ENCODE measurements at places on chromosomes 12 and 14.

DNA sequence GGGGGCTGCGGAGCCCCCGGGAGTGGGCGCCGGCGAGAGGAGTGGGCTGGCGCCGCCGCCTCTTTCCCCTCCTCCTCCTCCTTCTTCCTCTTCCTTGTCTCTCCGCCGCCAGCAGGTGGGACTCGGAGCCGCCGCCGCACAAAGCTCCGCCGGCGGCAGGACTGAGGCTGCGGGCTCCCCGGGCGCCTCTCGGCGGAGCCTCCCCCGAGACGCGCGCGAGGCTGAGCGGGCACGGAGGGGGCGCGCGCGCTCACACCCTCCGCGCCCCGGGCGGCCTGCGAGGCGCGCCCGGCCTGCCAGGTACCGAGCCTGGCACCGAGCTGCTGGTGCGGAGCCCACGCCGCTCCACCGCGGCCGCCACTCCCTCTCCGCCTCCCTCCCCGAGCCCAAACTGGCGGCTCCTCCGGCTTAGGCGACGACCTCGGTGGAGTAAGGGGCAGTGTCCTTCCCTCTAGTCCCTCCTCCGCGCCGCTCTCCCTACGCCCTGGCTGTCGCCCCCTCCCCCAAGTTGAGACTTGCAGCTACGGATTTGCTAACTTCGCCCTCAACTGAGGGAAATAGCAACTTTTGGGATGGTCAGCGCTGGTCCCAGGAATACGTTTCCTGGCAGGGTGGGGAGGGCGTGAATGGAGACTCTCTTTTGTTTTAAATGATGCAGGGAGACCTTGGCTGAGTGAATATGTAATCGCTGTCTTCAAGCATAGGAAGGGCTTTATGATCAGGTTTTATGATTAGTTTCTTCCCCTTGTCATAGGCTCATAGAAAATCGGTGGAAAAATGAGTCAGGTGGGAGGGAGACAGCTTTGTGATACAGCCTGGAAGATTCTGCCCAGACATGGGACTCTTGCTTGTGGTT lies 199.5 kb upstream of the CAND1 start:
- peak; percentile 31 for DNase-seq

DNA sequence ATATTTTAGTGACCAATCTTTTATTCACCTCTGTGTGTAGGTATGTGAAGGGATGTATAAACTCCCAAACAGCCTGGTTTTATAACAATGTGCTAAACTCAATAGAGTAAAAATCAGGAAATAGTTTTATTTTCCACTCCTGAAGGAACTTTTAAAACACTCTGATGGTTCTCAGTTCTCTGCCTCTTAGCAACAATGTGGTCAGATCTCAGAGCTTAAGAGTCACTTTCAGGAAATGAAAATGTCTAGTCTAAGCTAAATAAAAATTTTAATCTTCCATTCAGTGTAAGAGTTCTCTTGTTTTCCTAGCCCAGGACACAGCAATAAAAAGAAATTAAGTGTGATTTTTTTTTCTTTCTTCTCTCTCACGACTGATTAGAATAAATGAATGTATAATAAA lies 718.0 kb downstream of the C12orf50 start:
- no peak for DNase-seq

DNA sequence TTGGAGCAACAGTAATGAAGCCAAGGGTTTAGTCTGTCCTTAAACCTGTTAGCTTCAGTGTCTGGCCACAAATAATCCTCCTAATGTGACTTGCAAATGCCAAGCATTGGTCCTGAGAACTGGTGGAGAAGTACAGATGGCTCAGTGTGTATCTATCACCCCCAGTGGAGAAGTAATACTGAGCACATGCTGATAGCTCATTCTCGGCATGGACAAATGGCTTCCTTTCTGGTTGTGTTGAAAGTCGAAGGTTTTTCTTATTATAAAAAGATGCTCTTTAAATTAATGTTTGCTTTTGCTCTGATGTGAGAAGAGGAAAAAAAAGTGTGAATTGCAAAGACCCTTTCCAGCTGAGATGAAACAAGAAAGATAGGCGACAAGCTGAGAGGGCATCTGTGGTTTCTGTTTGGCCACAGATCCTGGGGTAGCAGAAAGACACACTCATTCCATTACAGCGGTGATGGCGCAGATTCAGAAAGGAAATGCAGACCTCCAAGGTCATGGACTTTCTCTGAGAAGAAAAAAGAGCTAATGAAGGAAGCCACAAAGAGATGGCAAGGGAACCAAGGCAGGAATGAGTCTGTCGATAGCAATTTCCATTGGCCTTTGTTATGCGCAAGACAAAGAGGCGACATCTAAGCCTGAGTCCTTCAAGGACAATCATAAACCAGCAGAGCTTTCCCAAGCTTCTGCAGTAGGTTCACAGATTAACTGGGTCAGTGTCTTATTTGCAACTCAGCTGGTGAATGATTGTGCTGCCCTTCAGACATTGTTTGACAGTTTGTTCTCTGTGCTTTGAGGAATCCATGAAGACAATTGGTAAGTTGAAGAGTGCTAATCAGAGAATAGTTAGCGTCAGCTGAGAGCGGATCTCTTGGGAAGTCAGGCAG lies 155.5 kb upstream of the RGS6 start:
- no peak for DNase-seq

GRCh38 chr12:78146365-78146772 lies 315.7 kb downstream of the NAV3 start:
- no peak for DNase-seq

- no peak for DNase-seq
Observed at GRCh38 chr14:89096946-89097345, 272.5 kb downstream of the TTC8 start.

GRCh38 chr12:126106706-126107105 lies 1041.5 kb downstream of the AACS start:
- no peak for DNase-seq

GRCh38 chr12:117703584-117703983 lies 265.2 kb downstream of the KSR2 start:
- no peak for DNase-seq

- DNase-seq, result no peak
Observed at GRCh38 chr14:97692084-97692483, 894.9 kb downstream of the VRK1 start.

GRCh38 chr12:13602172-13602571 lies 379.2 kb downstream of the GRIN2B start:
- no peak for DNase-seq

- no peak for DNase-seq
Observed at GRCh38 chr12:12719496-12719895, 2.3 kb downstream of the CDKN1B start.

DNA sequence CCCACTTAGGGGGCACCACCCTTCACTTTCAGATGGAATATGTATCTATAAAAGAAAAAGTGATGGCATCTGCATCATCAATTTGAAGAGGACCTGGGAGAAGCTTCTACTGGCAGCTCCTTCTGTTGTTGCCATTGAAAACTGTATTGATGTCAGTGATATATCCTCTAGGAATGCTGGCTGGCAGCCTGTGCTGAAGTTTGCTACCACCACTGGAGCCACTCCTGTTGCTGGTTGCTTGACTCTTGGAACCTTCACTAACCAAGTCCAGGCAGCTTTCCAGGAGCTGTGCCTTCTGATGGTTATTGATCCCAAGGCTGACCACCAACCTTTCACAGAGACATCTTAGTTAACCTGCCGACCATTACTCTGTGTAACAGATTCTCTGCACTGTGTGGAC lies 44.7 kb downstream of the RIMKLB start:
- no peak for DNase-seq

- DNase-seq, result peak; percentile 11
Observed at GRCh38 chr14:52272375-52272774, 4.9 kb downstream of the PTGDR start.

- DNase-seq, result no peak
Observed at GRCh38 chr12:66176105-66176900, 6.5 kb upstream of the TMBIM4 start.

GRCh38 chr12:49091056-49091835 lies 3.4 kb downstream of the DHH start:
- no peak for DNase-seq

- no peak for DNase-seq
Observed at GRCh38 chr12:25404955-25405354, 148.1 kb downstream of the LMNTD1 start.

- DNase-seq, result no peak
Observed at GRCh38 chr14:76918256-76918781, 92.1 kb downstream of the LRRC74A start.

GRCh38 chr12:126454581-126454980 lies 1389.3 kb downstream of the AACS start:
- no peak for DNase-seq

GRCh38 chr12:24084800-24085199 lies 135.3 kb upstream of the SOX5 start:
- DNase-seq, result no peak

DNA sequence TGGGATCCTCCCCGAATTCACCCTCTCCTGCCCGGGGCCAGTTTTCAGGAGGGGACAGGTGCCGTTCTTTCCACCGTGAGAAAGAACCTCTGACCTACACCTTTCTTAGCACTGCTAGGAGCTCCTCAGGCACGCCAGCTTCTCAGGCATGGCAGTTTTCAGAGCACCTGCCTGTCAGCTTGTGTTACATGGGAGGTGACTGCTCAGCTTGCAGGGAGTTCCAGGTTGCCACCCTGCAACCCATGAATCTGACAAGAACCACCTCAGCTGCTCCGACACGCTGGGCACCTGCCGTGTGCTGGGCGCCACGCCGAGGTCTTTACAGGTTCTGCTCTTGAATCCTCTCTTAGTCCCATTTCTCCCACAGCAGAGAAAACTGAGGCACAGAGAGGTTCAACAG lies 12.9 kb downstream of the BRI3BP start:
- DNase-seq, result no peak

- no peak for DNase-seq
Observed at GRCh38 chr12:3557116-3557697, 66.2 kb downstream of the PRMT8 start.

DNA sequence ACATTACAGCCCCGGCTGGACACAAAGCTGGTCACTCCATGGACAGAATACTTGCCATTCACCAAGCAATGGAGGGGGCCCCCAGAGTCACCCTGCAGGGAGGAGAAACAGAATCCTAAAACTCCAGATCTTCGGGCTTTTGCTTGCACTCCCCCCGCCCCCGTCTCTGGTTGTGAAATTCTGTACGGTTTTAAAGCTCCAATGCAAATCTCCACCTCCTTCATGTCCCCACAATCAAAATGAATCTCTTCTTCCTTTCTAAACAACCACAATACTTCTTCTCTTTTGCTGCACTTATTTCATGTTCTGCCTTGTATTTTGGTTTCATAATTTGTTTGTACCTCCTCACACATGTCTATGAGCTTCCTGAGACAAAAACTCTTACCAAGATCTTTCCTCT lies 5.8 kb upstream of the BIN2 start:
- DNase-seq, result no peak

DNA sequence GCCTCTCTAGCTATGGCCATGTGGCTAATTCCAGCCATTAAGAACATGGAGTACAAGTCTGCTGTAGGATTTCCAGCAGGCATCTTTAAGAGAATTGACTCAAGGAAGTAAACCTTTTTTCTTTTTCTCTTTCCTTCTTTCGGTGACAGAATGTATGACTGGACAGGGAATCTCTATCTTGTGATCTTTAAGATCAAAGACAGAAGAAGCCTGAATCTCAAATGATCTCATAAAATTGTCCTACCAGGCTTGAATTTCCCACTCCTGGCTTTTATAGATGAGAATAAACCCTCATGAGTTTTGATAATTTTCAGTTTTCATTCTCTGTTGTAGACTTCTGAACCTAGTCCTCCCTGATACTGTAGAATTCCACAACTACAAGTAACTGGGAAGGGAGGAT lies 11.4 kb downstream of the DUSP6 start:
- DNase-seq, result no peak

- no peak for DNase-seq
Observed at GRCh38 chr12:10528174-10528953, 22.7 kb downstream of the EIF2S3B start.

- no peak for DNase-seq
Observed at GRCh38 chr12:119615518-119616475, 22.2 kb downstream of the TMEM233 start.

GRCh38 chr14:91893007-91893406 lies 25.7 kb upstream of the TC2N start:
- DNase-seq, result peak; percentile 34

GRCh38 chr12:2043054-2043453 lies 9.7 kb upstream of the CACNA1C start:
- DNase-seq, result no peak

DNA sequence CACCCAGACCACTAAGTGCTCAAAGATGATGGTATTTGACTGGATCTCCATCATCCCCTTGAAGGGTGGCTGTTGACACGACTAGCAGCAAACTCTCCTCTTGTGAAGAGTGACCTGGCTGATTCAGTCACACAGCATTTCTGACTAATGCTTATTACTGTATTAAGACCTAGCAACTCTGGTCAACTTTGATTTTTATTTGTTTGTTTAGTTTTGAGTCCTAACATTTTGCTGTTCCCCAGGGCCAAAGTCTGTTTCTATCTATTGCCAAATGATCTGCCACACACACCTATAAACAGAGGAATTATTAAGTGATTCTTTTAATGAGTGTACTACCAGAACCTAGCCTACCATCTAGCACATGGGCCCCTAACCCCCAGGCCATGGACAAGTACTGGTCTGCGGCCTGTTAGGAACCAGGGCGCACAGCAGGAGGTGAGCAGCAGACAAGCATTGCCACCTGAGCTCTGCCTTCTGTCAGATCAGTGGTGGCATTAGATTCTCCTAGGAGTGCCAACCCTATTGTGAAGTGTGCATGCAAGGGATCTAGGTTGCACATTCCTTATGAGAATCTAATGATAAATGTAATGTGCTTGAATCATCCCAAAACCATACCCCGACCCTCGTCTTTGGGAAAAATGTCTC lies 120.0 kb downstream of the RPS6KA5 start:
- no peak for DNase-seq

GRCh38 chr12:117142094-117142493 lies 42.9 kb upstream of the TESC start:
- DNase-seq, result no peak

DNA sequence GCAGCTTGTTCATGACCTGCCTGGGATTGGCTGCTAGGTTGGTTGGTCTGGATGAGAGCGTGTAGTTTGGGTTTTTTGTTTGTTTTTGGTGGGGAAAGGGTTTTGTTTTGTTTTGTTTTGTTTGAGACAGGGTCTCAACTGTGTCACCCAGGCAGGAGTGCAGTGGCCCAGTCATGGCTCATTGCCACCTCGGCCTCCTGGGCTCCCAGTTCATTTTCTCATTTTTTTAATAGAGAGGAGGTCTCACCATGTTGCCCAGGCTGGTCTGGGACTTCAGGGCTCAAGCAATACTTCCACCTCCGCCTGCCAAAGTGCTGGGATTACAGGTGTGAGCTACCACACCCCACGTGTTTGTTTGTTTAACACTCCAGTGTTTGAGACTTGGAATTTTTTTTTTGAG lies 3.8 kb downstream of the DYNC1H1 start:
- DNase-seq, result no peak
